Naive thymus-derived CD4-positive, alpha-beta T cell (primary cell): ENCODE measurements at places on chromosomes 3 and 15. TPM values are rescaled to one million over a fixed set of nuclear protein-coding genes. Genes with fewer than 3 reads are reported as not detected.
A peak's percentile ranks its signal among the peaks of the same experiment; 100 is the strongest.

DNA sequence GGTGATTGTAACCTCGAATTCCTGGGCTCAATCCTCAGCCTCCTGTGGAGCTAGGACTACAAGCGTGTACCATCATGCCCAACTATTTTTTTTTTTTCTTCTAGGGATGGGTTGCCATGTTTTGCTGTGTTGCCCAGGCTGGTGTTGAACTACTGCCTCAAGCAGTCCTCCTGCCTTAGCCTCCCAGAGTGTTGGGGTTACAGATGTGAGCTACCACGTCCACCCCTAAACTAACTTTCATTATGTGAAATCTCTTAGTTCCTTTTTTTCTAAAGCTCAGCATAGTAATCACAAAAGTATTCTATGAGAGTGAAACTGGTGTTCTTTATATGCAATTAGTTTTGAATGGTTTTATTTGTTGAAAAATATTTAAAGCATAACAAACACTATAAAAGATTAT lies 92.1 kb downstream of the XRN1 start:
- no peak overlapping the region for H3K27ac ChIP-seq
- H3K4me1 ChIP-seq, result no peaks in the 10 kb centered on the region
- H3K27me3 ChIP-seq, result no peaks in the 10 kb centered on the region
- peaks cover 28% of the 10 kb centered on the region for H3K36me3 ChIP-seq

GRCh38 chr3:170644711-170645110 lies 58.8 kb upstream of the SLC7A14 start:
- DNase-seq, result no peak
- no peaks in the 10 kb centered on the region for H3K36me3 ChIP-seq
- no peaks in the 10 kb centered on the region for H3K4me1 ChIP-seq
- H3K27me3 ChIP-seq, result no peaks in the 10 kb centered on the region
- H3K4me3 ChIP-seq, result no peak overlapping the region
- H3K27ac ChIP-seq, result no peak overlapping the region

GRCh38 chr15:95174301-95175259 lies 943.2 kb downstream of the MCTP2 start:
- H3K27ac ChIP-seq, result no peak overlapping the region
- H3K27me3 ChIP-seq, result no peaks in the 10 kb centered on the region
- H3K36me3 ChIP-seq, result no peaks in the 10 kb centered on the region
- DNase-seq, result no peak
- no peak overlapping the region for H3K4me3 ChIP-seq

- no peaks in the 10 kb centered on the region for H3K36me3 ChIP-seq
- no peak overlapping the region for H3K27ac ChIP-seq
- no peak overlapping the region for H3K4me3 ChIP-seq
Measured at GRCh38 chr15:59296181-59296617, 76.5 kb downstream of the MYO1E start.

DNA sequence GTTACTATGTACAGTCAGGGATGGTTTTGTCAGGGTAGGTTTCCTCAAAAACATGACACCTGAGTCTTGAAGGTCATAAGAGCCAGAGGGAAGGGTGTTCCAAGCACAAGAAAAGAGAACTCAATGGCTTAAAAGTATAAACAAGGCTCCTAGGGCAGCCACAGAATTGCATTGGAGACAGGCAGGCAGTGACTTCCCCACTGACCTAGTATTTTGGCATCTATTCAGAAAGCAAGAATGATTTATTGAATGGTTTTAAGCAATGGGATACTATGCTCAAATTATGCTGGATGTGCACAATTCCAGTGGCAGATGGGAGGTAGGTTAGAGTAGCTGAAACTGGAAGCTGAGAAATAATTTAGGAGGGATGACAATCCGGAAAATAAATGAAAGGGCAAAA lies 54.0 kb downstream of the TSC22D2 start:
- no peak overlapping the region for H3K27ac ChIP-seq
- H3K4me3 ChIP-seq, result no peak overlapping the region
- H3K36me3 ChIP-seq, result no peaks in the 10 kb centered on the region
- H3K27me3 ChIP-seq, result no peaks in the 10 kb centered on the region
- H3K4me1 ChIP-seq, result no peaks in the 10 kb centered on the region
- no peak for DNase-seq

GRCh38 chr3:109806929-109807328 lies 469.6 kb upstream of the DPPA4 start:
- peaks cover 44% of the 10 kb centered on the region for H3K4me1 ChIP-seq
- DNase-seq, result peak; percentile 48
- peak overlapping the region; percentile 4 for H3K4me3 ChIP-seq
- no peaks in the 10 kb centered on the region for H3K27me3 ChIP-seq

DNA sequence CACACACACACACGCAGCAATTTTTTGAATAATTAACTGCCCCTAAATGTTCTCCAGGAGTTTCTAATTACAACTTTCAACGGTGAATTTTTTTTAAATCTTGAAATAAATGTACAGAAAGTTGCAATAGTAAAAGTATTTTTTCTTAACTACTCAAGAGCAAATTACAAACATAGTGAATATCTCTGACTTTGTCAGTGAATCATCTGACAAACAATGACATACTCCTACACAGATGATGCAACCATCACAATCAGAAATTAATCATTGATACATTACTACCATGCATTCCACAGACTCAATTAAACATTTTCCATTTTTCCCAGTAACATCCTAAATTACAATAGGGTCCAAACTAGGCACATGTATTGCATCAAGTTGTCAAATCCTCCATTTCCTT lies 597.3 kb downstream of the NAALADL2 start:
- H3K27ac ChIP-seq, result no peak overlapping the region
- no peak for DNase-seq
- H3K36me3 ChIP-seq, result no peaks in the 10 kb centered on the region
- no peaks in the 10 kb centered on the region for H3K27me3 ChIP-seq
- no peaks in the 10 kb centered on the region for H3K4me1 ChIP-seq

DNA sequence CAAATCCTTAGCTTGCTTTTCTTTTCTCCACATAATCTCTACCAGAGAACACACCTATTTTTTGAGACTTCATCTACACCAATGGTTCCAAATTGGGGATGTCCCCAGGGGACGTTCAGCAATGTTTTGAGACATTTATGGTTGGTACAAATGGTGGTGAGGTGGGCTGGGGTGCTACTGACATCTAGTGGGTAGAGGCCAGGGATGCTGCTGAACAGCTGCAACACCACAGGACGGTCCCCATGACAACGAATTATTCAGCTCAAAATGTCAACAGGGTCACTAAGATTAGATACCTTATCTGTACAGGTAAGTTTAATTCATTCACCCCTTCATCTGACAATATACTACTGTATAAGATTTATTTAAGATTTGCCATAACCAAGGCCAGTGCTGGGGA lies 14.4 kb downstream of the GK5 start:
- DNase-seq, result no peak
- no peaks in the 10 kb centered on the region for H3K36me3 ChIP-seq
- no peaks in the 10 kb centered on the region for H3K4me1 ChIP-seq
- no peak overlapping the region for H3K4me3 ChIP-seq
- no peaks in the 10 kb centered on the region for H3K27me3 ChIP-seq
- no peak overlapping the region for H3K27ac ChIP-seq

DNA sequence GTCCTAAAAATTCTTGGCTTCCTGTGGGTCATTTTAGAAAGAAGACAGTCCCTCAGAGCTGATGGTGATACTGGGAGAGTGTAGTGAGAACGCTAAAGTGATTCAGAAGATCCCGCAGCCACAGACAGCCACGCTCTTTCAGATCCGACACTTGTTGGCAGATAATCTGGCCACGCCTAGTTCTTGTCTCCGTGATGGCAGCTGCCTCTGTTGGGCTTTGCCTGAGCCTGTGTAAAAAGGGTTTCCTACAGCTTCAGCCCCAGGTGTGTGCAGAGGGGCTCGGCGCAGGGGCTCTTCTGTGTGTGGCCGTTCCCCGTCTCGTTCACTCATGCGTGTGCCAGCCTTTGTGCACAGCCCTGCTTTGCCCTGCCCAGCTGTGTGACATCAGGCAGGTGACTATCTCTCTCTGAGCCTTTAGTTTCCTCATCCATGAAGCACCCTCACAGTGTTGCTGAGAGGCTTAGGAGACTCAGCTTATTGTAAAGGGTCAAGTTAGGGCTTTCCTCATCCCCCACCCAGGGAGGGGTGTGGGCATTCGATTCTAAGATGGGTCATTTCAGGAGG lies 6.3 kb downstream of the IRAK2 start:
- H3K4me3 ChIP-seq, result no peak overlapping the region
- H3K27me3 ChIP-seq, result no peaks in the 10 kb centered on the region
- no peak for DNase-seq
- no peaks in the 10 kb centered on the region for H3K36me3 ChIP-seq
- no peak overlapping the region for H3K27ac ChIP-seq
- H3K4me1 ChIP-seq, result peaks cover 5% of the 10 kb centered on the region

DNA sequence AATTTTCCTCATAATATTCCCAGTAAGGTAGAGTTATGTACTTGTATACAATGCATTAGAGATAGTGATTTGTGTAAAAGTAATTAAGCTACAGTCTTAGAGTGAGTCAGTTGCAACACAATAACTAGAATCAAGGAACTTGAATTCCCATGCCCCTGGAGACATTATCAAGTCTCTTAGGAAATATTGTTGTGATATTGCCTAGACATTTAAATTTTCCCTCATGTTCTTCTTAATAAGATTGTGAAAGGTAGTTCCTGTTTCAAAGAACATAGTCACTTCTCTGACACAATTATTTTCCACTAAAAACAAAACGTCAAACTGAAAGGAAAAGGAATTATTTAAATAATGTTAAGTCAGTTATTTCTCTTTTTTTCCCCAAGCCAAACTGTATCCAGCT lies 13.0 kb upstream of the ATP1B3 start:
- H3K36me3 ChIP-seq, result no peaks in the 10 kb centered on the region
- H3K4me3 ChIP-seq, result no peak overlapping the region
- DNase-seq, result no peak
- no peaks in the 10 kb centered on the region for H3K4me1 ChIP-seq

GRCh38 chr3:29695643-29696198 lies 414.9 kb downstream of the RBMS3 start:
- no peak overlapping the region for H3K27ac ChIP-seq
- no peaks in the 10 kb centered on the region for H3K4me1 ChIP-seq
- no peaks in the 10 kb centered on the region for H3K27me3 ChIP-seq
- H3K36me3 ChIP-seq, result no peaks in the 10 kb centered on the region

GRCh38 chr3:8532251-8532871 lies 30.7 kb downstream of the LMCD1 start:
- no peak overlapping the region for H3K4me3 ChIP-seq
- no peak overlapping the region for H3K27ac ChIP-seq
- no peaks in the 10 kb centered on the region for H3K36me3 ChIP-seq
- H3K4me1 ChIP-seq, result no peaks in the 10 kb centered on the region
- H3K27me3 ChIP-seq, result no peaks in the 10 kb centered on the region

DNA sequence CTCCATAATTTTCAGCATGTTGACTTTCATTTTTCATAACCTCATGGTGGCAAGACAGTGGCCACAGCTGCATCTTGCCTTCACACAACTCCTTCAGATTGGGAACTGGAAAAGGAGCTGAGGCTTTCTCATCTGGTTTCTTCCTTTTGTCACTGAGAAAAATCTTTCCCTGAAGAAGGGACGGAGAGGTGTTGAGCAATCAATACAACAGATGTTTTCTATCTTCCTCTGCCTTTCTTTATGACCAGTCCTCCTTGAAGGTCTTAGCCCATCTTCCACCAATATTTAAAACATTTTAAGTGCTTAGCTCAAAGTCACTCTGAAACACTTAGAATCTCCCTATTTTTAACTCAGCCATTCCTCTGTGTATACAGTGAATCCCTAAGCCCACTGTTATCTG lies 11.9 kb downstream of the ZNF660 start:
- no peaks in the 10 kb centered on the region for H3K27me3 ChIP-seq
- no peaks in the 10 kb centered on the region for H3K36me3 ChIP-seq
- no peak overlapping the region for H3K27ac ChIP-seq
- no peak overlapping the region for H3K4me3 ChIP-seq
- H3K4me1 ChIP-seq, result no peaks in the 10 kb centered on the region

DNA sequence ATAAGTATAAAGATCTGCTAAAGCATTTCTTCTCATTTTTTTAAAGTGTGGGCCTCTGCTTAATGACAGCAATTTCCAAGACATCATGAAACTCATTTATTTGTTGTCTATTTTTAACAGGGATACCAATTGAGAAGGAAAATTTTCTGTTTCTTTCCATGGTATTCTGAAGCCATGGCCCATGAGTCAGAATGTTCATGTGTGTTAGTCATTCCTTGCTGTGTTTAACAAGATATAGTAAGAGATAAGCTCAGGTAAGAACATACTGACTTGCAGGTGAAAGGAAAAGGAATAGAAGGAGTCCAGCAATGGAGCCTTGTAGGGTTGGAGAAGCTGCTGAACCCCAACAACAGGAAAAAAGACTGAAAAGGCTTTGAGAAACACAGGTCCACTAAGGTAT lies 17.0 kb upstream of the ARID3B start:
- no peak overlapping the region for H3K4me3 ChIP-seq
- no peaks in the 10 kb centered on the region for H3K36me3 ChIP-seq
- H3K4me1 ChIP-seq, result no peaks in the 10 kb centered on the region
- no peaks in the 10 kb centered on the region for H3K27me3 ChIP-seq
- no peak overlapping the region for H3K27ac ChIP-seq

GRCh38 chr3:88725440-88726165 lies 381.8 kb upstream of the EPHA3 start:
- H3K27me3 ChIP-seq, result no peaks in the 10 kb centered on the region
- H3K27ac ChIP-seq, result no peak overlapping the region
- no peak for DNase-seq
- H3K36me3 ChIP-seq, result no peaks in the 10 kb centered on the region
- H3K4me1 ChIP-seq, result no peaks in the 10 kb centered on the region

DNA sequence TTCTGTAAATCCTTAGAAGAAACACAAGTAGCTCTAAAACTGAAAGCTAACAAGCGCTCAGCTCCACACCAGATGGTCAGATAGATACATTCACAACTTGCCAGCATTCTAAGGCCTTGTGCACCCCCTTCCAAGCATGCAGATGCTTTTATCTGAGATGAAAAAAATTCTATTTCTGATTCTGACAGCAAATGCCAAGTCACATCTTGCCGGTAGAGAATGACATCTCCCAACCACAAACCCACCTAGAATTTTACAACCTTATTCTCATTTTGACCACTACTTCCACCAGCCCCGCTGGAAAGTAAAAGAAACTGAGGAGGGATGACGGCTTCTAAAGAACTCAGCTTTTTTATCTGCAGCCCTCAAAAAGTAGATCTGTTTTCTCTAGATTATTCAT lies 57.7 kb downstream of the SUMF1 start:
- no peaks in the 10 kb centered on the region for H3K4me1 ChIP-seq
- no peaks in the 10 kb centered on the region for H3K27me3 ChIP-seq
- peaks cover 29% of the 10 kb centered on the region for H3K36me3 ChIP-seq
- no peak for DNase-seq
- no peak overlapping the region for H3K27ac ChIP-seq

- H3K27ac ChIP-seq, result peak overlapping the region; percentile 71
- peak; percentile 48 for DNase-seq
- no peaks in the 10 kb centered on the region for H3K27me3 ChIP-seq
- no peak overlapping the region for H3K4me3 ChIP-seq
Measured at GRCh38 chr15:58357529-58358476, 74.0 kb upstream of the LIPC start.

GRCh38 chr3:186109897-186110803 lies 1.3 kb upstream of the ETV5 start:
- DNase-seq, result no peak
- peaks cover 52% of the 10 kb centered on the region for H3K27me3 ChIP-seq
- H3K4me1 ChIP-seq, result peaks cover 23% of the 10 kb centered on the region
- H3K4me3 ChIP-seq, result peak overlapping the region; percentile 71
- H3K27ac ChIP-seq, result no peak overlapping the region

The CDHR4 gene
- total RNA-seq, result 0.44 TPM

The PEX5L gene
- not detected for total RNA-seq

The LMCD1 gene
- total RNA-seq, result not detected

The AGBL1 gene
- not detected for total RNA-seq

The RBP2 gene
- not detected for total RNA-seq

The GHRL gene
- 1.3 TPM for total RNA-seq

The HDC gene
- 81.2 TPM for total RNA-seq

The FGD5 gene
- not detected for total RNA-seq

The SOX2 gene
- total RNA-seq, result not detected

The GUCA1C gene
- total RNA-seq, result not detected

The RTP3 gene
- not detected for total RNA-seq
